ENCODE measurements at places on chromosomes 3 and 15. TPM values are rescaled to one million over a fixed set of nuclear protein-coding genes. Genes with fewer than 3 reads are reported as not detected.

Gene FRMD5
- 5.1 TPM for total RNA-seq

Gene SCN11A
- total RNA-seq = 0.63 TPM

Gene CFAP100
- total RNA-seq = 1.1 TPM

Gene PRR20G
- not detected for total RNA-seq

Gene SLC28A2
- not detected for total RNA-seq

Measured in neural crest cell (in vitro differentiated cells).